ENCODE measurements at places on chromosomes 16 and 17.

- H3K27me3 ChIP-seq, result peaks cover 54% of the 10 kb centered on the region
- peaks cover 17% of the 10 kb centered on the region for H3K4me1 ChIP-seq
- DNase-seq, result peak; percentile 76
- peak overlapping the region; percentile 23 for H3K4me3 ChIP-seq
- no peaks in the 10 kb centered on the region for H3K36me3 ChIP-seq
These were observed 2.7 kb downstream of the C1QTNF1 start for GRCh38 chr17:79026376-79027273.

GRCh38 chr17:50482516-50482915, 3.9 kb downstream of the RSAD1 start:
- peak overlapping the region; percentile 49 for H3K27ac ChIP-seq
- H3K36me3 ChIP-seq, result peaks cover 32% of the 10 kb centered on the region
- no peaks in the 10 kb centered on the region for H3K27me3 ChIP-seq
- no peak overlapping the region for H3K4me3 ChIP-seq

DNA sequence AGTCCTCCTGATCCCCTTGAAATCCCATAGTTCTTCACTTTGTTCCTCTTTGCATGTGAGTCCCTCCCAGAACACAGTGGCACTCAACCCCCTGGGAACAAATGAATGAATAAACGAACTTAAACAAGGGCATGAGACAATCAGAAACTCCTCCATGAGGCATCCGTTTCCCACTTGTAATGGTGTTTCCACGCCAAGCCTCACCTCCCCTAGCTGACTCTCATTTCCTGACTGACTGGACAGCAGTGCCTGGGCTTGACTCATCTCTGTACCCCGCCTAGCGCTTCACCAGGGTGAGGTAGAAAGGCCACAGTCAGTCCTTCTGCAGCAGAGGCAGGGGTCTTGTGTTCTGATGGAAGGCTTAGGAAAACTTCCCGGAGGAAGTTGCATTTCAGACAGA, 14.2 kb downstream of the KIF1C start:
- H3K4me1 ChIP-seq, result no peaks in the 10 kb centered on the region
- peaks cover 91% of the 10 kb centered on the region for H3K36me3 ChIP-seq
- no peak overlapping the region for H3K27ac ChIP-seq
- no peak for DNase-seq
- H3K4me3 ChIP-seq, result no peak overlapping the region

DNA sequence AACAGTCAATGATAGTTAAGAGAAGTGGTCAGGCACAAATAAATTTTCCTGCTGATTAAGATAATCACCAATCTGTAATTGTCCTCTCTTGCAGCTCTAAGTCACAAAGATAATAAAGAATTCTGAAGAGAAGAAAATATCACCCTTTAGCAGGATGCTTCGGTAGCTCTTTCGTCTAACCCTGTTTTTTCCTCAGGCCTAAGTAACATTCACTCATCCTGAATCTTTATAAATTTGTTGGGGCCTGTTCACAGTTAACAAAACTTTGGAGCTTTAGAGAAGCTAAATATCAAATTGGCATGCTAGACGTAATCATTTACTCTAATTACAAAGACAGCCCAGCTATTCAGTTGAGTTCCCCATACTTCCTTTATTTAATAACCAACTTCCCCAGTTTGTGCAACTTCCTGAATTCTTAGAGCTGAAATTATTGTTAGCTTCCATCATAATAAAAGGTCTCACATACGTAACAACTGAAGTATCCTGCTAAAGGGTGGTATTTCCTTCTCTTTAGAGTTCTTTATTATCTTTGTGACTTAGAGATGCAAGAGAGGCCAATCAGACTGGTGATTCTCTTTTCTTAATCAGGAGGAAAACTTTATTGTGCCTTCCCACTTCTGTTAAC, 118.6 kb downstream of the TANGO6 start:
- no peak overlapping the region for H3K27ac ChIP-seq
- H3K4me1 ChIP-seq, result no peaks in the 10 kb centered on the region
- H3K4me3 ChIP-seq, result no peak overlapping the region

DNA sequence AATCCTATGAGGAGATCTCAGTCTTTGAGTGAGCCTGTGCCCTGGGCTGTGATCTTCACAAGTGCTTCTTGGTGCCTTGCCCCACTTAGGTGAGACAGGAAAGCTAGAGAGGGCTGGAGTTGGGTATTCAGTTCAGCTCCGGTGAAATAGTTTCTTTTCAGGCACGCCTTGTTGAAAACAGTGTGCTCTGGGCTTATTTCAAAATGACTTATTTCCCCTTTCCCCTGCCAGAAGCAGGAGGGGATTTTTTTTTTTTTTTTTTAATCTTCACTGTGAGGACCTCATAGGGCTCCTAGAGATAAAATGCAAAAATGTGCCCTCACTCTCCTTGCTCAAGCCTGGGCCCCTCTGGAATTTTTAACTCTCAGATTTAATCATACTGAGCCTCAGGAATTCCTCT, 27.2 kb downstream of the MOSMO start:
- no peak overlapping the region for H3K4me3 ChIP-seq
- peaks cover 3% of the 10 kb centered on the region for H3K4me1 ChIP-seq
- H3K27ac ChIP-seq, result no peak overlapping the region
- DNase-seq, result no peak
- H3K36me3 ChIP-seq, result peaks cover 4% of the 10 kb centered on the region
- no peaks in the 10 kb centered on the region for H3K27me3 ChIP-seq

- no peaks in the 10 kb centered on the region for H3K27me3 ChIP-seq
- H3K4me1 ChIP-seq, result peaks cover 19% of the 10 kb centered on the region
- no peak for DNase-seq
- H3K36me3 ChIP-seq, result no peaks in the 10 kb centered on the region
These were observed 38.7 kb upstream of the FOXJ1 start for GRCh38 chr17:76179496-76180467.

- peaks cover 15% of the 10 kb centered on the region for H3K36me3 ChIP-seq
- no peak for DNase-seq
- H3K27ac ChIP-seq, result no peak overlapping the region
- peaks cover 69% of the 10 kb centered on the region for H3K4me1 ChIP-seq
- no peaks in the 10 kb centered on the region for H3K27me3 ChIP-seq
These were observed 1.7 kb downstream of the TXNDC17 start for GRCh38 chr17:6642592-6642991.

- H3K4me1 ChIP-seq, result peaks cover 29% of the 10 kb centered on the region
- H3K27ac ChIP-seq, result no peak overlapping the region
- DNase-seq, result no peak
These were observed 4.4 kb upstream of the IRX5 start for GRCh38 chr16:54926166-54926838.

- H3K36me3 ChIP-seq, result no peaks in the 10 kb centered on the region
- H3K27ac ChIP-seq, result peak overlapping the region; percentile 84
- peaks cover 50% of the 10 kb centered on the region for H3K4me1 ChIP-seq
- peak; percentile 89 for DNase-seq
- peak overlapping the region; percentile 66 for H3K4me3 ChIP-seq
These were observed 3.1 kb downstream of the ITGB4 start for GRCh38 chr17:75724016-75725003.

- no peaks in the 10 kb centered on the region for H3K27me3 ChIP-seq
- no peaks in the 10 kb centered on the region for H3K36me3 ChIP-seq
- peak overlapping the region; percentile 61 for H3K4me3 ChIP-seq
- H3K4me1 ChIP-seq, result peaks cover 85% of the 10 kb centered on the region
These were observed 857 bp upstream of the STAT5A start for GRCh38 chr17:42287305-42287976.

DNA sequence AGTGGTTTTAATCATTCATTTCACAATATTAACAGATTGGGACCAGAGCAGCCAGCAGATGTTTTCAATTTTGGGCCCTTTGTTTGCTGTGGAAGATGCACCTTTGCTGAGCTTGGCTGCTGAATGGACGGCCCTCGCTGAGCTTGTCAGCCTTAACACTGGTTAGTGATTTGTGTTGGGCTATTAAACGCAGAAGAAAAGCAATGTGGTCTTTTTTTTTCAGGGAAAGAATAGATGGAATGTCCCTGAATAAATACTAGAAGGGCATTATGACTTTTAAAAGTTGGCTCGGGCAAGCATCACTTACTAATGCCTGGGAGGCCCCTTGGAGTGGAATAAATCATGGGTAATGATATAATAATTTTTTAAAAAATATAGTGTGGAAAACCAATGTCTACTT, 297.0 kb downstream of the MAP2K6 start:
- no peak overlapping the region for H3K4me3 ChIP-seq
- H3K4me1 ChIP-seq, result no peaks in the 10 kb centered on the region
- H3K36me3 ChIP-seq, result no peaks in the 10 kb centered on the region
- H3K27ac ChIP-seq, result no peak overlapping the region

DNA sequence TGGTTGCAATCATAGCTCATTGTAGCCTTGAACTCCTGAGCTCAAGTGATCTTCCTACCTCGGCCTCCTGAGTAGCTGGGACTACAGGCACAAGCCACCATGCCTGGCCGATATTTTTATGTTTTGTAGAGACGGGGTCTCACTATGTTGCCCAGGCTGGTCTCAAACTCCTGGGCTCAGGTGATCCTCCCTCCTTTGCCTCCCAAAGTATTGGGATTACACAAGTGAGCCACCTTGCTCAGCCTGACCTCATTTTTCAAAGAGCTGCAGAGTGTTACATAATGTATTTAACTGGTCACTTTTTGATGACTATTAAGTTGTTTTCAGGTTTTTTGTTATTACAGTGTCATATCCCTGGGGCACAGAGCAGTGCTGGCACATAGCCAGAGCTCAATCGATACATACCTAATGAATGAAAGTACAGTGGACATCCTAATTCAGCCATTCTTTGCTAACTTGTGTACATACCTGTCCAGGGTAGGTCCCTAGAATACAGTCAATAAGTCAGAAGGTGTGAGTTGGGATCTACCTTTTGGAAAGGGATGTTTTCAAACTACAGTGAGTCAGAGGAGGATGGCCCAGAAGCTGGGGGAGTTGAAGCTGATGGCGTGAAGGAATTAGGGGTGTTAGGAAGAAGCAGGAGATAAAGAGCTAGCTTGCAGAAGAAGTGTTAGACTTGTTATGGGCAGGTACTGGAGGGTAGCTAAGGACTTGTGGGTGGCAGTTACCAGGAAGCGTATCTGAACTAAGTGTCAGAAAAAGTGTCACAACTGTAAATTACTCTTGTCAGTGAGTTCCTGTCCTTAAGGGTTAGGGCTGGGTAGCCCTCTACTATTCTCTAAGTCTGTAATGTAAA, 20.1 kb upstream of the CYLD start:
- peaks cover 59% of the 10 kb centered on the region for H3K4me1 ChIP-seq
- H3K27me3 ChIP-seq, result no peaks in the 10 kb centered on the region
- no peak for DNase-seq
- no peaks in the 10 kb centered on the region for H3K36me3 ChIP-seq
- H3K4me3 ChIP-seq, result no peak overlapping the region

GRCh38 chr17:65544672-65545071, 16.8 kb downstream of the AXIN2 start:
- no peaks in the 10 kb centered on the region for H3K27me3 ChIP-seq
- no peaks in the 10 kb centered on the region for H3K4me1 ChIP-seq
- no peak overlapping the region for H3K27ac ChIP-seq
- no peak overlapping the region for H3K4me3 ChIP-seq
- DNase-seq, result peak; percentile 17
- H3K36me3 ChIP-seq, result peaks cover 39% of the 10 kb centered on the region

DNA sequence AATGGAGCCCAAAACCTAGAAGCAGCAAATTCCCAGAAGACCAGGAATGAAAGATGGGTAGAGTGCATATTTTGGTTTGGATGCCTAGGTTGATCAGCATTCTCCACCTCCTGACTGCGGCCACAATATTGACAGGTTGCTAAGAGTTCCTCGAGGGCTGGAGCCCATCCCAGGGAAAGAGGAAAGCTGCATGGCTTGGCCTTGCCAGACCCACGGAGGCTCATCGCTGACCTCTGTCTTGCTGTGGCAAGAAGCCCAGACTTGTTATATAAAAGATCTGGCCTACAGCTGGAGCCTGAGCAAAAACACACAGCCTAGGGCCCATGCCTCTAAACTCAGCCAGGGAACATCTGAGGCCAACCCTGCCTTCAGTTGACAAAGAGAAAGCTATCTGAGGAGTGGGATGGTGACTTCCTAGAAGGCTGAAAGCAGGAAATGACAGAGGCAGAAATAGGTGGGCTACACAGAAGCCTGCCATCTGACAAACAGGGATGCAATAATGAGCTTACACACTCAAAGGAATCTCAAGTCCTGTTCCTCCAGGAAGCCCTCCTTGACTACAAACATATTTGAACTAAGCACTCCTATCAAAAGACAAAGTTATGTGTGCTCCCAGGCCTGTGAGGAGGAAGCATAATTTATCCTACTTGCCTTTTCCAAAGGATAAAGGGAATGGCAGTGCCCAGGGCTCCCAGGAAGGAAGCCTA, 22.5 kb upstream of the SLC35B1 start:
- peak overlapping the region; percentile 57 for H3K27ac ChIP-seq
- no peak overlapping the region for H3K4me3 ChIP-seq
- peaks cover 74% of the 10 kb centered on the region for H3K4me1 ChIP-seq
- DNase-seq, result no peak

DNA sequence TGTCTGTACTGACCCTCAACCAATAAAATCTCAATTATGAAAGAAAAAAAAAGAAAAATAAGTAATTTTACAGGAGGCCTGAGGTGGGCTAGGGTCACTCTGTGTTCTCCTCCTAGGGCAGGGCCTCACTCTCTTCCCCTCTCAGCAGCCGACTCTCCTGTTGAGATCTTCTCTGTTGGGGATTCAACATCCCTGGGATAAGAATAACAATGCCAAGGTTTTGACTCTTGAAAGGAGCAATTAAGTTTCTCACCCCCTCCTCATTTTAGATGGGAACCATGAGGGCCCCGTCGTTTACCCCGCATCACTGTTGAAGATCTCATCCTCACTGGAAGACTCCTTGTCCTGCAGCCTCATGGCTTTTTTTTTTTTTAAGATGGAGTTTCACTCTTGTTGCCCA, 21.5 kb upstream of the BRCA1 start:
- H3K27me3 ChIP-seq, result no peaks in the 10 kb centered on the region
- H3K4me1 ChIP-seq, result no peaks in the 10 kb centered on the region
- no peaks in the 10 kb centered on the region for H3K36me3 ChIP-seq
- DNase-seq, result no peak
- no peak overlapping the region for H3K27ac ChIP-seq

DNA sequence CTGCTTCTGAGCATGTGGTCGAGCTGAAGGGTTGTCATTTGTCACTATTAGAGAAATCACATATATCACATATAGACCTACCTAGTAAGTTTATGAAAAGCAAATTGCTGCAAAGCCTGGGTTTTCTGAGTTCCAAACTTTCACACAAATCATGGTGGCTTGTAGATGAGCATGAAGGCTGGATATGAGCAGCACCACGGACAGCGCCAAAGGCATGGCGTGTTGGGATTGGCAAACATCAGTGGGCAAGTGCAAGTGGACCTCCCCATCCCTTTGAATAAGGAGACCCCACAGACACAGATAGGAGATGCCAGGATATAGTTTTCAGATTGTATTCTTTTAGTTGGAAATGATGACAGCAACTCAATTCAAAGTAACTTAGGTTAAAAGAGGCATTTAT, 77.6 kb upstream of the CACNG3 start:
- peaks cover 100% of the 10 kb centered on the region for H3K36me3 ChIP-seq
- no peak for DNase-seq
- H3K4me3 ChIP-seq, result no peak overlapping the region
- H3K27me3 ChIP-seq, result no peaks in the 10 kb centered on the region
